ENCODE measurements at places on chromosomes 2 and 18. TPM values are rescaled to one million over a fixed set of nuclear protein-coding genes. Genes with fewer than 3 reads are reported as not detected.

GRCh38 chr2:31950946-31951562 is 59.8 kb downstream of the MEMO1 start:
- no peak for DNase-seq

- DNase-seq: no peak
These were observed 28.6 kb downstream of the DOCK10 start for GRCh38 chr2:225013425-225014365.

- DNase-seq: no peak
These were observed 28.0 kb downstream of the LHCGR start for GRCh38 chr2:48727560-48727959.

- peak; percentile 5 for DNase-seq
These were observed 54.9 kb downstream of the EPHA4 start for GRCh38 chr2:221517146-221517695.

GRCh38 chr2:172749388-172749787 is 13.7 kb downstream of the RAPGEF4 start:
- no peak for DNase-seq

The EPHA4 gene
- 57.7 TPM for total RNA-seq

The TMEM198 gene
- 3.4 TPM for total RNA-seq

Data from HFFc6 (cell line).